ENCODE measurements at places on chromosomes 11 and 22.

DNA sequence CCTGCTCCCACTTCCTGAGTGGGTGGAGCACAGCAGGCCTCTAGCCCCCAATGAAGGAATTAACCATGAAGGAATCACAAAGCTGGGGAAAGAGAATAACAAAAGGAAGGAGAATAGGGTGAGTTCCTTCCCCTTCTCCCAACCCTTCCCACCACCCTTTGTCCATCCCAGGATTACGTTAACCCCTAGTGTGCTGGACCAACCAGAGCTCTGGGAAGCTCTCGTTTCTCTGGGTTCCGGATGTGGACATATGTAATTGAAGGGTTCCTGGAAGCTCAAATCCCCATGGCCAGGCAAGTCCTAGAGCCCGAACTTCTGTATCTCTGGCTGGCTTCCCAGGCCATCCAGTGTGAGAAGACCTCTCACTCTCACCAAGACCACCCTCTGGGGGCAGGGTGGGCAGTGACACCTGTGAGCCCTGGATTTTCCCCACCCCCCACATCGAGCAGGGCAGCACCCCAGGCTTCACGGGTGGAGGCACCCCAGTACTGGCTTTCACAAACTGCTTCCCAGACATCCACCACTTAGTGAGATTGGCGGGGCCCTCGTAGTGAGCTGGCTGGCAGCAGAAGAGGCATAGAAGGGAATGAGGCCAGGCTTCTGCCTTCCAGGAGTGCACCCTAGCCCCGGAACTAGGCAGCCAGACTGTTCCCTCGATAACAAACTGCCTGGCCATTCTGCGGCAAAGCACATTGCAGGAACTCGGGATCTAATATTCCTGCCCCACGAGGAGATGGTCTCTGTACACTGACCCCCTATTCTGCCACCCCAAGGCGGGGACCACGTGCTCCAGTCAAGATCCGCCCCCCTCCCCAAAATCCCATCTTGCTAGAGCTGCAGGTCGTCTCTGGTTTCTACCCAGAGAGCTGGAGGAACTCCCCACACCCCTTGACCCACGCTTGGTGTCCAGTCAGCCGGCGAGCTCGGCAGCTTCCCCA is 2.1 kb downstream of the NECTIN1 start:
- DNase-seq: no peak

DNA sequence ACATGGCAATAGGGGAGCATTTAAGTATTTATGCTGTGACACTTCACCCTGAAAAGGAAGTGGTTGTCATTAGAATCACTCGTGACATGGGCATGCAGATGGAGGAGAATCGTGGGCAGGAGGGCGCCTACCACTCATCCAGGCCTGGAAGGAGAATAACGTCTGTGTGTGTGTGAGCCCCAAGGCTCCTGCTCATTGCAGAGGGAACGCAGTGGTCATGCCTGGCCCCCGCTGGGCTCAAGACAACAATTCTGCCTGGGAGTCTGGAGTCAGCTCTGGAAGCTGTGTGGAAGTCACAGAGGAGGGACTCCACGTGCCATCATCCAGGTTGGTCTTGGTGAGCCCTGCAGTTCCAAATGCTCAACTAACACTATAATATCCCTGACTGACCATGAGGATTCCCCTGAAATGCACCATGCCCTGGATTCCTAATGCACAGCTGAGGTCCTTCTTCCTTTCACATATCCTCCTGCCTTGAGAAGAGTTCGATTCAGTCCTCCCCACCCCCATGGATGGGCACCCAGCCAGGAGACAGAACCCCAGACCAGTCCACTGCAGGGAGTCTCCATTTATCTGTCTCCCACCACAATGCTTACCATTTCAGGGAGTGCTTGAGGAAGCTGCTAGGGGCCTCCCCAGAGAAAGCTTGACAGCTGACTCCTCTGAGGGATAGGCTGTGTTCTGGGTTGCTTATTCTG is 446.9 kb upstream of the B3GAT1 start:
- no peak for DNase-seq

GRCh38 chr11:46641639-46642038 is 24.3 kb downstream of the ATG13 start:
- DNase-seq: no peak

GRCh38 chr11:99015634-99016454 is 4.9 kb upstream of the CNTN5 start:
- DNase-seq: no peak

DNA sequence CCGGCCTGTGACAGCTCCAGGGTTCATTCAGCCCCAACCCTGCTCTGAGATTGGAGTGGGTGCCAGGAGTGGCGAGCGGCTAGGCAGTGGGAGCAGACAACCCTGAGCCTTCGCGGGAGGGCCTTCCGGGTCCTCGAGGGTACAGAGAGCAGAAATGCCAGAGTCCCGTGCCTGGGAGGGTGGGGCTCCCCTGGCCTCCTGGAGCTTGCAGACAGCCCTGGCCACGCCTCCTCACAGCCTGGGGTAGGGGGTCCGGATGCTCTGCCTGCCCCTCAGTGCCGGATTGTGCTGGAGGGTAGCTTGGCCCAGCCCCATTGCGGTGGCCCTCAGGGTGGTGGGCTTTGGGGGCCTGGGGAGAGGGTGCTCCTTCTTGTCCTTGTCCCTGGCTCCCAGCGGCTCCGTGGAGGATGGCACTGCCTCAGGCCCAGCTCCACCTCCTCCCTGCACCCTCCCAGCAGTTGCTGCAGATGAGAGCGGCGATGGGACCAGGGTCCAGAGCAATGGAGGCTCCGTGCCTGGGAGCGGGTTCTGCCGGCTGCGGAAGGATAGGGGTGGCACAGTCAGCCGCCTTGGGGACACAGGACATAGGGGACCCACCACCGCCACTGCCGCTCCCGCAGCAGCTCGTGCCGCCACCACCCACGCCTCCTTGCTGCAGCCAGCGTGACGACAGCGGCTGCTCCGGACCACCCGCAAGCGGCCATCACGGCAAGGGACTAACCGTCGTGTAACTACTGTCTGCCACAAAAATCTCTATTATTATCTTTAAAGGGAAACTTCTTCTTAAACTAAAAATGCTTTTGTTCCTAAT is 34.9 kb upstream of the OR10G7 start:
- DNase-seq: no peak

DNA sequence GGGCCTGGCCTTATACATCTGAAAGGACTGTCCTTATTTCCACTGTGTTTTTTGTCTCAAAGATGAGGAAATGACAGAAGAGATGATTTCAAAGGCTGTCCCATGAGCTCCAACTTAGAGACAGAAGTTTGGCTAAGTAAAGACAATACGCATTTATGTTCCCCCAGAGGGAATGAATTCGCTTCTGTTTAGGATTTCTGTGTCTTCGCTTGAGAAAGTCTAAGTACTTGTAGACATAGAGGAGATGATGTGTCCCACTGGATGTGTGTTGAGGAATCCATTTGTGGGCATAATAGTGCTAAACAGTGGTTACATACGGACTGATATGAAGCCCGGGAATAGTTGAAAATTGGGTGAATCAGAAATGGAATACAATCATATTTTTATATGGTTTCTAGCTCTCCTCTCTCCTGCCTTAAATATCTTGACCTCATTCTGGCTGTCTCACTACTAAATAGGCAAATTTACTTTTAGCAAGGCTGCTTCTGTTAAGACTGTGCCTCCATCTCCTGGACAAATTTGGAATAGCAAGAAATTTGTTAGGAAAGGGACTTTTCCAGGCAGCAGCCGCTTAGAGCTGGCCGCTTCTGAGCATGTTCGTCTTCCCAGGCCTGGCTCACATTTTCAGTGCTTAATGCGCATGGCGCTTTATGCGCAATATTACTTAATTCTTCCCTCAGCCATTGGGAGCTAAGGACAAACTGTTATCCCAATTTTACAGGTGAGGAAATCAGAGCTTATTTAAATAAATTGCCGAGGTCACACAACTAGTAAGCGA is 1.9 kb upstream of the PEX26 start:
- peak; percentile 21 for DNase-seq

DNA sequence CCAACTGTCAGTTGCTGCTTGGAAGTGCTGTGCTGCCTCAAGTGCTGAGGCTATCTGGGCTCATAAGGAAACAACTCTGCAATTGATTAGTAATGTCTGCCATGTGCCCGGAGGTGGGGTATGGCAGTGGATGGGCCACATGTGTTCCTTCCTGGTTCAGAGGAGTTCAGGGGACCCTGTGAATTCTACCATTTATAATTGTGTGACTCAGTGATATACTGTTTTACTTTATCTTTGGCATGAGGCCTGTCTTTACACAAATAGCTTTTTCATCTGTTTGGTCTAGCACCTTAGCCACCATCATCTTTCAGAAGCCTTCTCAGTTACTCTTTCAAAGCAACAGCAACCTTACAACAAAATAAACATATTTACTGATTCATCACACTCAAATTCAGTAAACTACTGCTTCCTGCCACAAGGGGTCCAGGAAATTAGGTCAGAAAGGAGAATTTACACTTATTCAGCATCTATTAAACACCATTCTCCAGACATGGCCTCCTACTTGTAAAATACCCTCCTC is 20.9 kb downstream of the DKK3 start:
- DNase-seq: no peak

All from activated naive CD4-positive, alpha-beta T cell treated with Interleukin-2 at 50 U/mL for 16 hours (primary cell).